ENCODE measurements at places on chromosomes 16 and 17.

GRCh38 chr17:74601944-74602572 lies 10.0 kb upstream of the CD300LD start:
- no peak for DNase-seq

- DNase-seq, result no peak
Measured at GRCh38 chr17:75194879-75195278, 10.6 kb upstream of the NUP85 start.

GRCh38 chr16:54316095-54316889 lies 29.7 kb upstream of the IRX3 start:
- DNase-seq, result no peak

DNA sequence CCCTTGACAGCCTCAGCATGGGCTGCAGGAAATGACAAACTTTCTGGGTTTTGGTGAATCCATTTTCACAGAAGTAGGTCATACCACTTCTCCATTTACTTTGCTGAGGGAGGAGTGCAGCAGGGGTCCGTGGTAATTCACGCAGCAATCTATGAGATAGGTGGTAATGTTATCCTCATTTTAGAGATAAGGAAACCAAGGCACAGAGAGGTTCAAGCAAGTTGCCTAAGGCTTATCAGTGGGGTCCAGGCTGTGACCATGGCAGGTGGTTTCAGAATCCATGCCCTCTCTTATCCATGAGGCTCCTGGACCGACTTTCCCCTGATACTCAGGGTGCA lies 12.6 kb downstream of the TBX4 start:
- no peak for DNase-seq

- DNase-seq, result no peak
Measured at GRCh38 chr17:50517011-50517410, 8.8 kb downstream of the MYCBPAP start.

DNA sequence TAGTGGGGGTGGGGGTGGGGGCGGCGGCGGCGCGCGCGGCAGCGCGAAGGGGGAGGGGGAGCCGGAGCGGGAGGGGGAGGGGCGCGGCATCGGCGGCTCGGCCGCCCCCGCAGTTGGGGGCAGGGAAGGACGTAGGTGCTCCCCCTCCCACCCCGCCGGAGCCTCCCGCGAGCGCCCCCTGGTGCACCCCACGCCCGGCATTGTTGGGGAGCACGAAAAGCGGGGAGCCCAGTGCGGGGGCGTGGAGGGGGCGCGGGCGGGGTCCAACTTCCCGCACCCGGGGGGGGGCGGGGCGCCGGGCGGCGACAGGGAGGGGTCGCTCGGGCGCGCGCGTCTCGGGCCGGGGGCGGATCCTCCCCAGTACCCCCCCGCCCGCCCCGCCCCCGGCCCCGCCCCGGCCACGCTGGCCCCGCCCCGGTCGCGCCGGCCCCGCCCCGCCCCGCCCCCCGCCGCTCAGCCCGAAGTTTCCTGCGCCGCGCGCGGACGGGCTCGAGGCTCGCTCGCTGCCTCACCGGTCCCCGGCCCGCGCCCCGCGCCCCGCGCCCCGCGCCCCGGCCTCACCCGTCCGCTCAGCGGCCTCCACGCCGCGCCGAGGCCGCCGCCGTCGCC lies at the start of gene CACNA1H:
TSS of gene CACNA1H (plus strand) at position 456 of the 609 bp plus-strand sequence. CDS start 632 bp downstream, outside the sequence.
- no peak for DNase-seq

DNA sequence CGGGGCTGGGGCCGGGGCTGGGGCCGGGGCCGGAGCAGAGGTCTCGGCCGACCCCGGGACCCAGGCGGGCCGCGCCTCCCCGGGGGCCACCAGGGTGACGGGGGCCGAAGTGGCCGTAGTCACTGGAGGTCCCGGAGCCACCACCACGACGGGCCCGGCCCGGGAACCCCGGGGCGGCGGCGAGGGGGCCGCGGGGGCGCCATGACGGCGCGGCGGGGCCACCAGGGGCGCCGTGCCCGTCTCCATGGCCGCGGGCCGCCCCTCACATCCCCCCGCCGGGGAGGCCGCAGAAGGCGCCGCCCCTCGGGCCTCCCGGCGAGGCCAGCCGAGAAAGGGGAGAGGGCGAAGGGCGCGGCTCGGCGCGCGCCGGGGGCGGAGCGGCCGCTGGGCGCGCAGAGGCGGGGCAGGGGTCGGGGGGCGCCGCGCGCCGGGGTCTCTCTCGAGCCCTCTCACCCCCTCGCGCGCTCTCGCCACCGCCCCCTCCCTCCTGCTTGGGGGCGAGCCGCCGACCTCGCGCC lies 297 bp downstream of the TBC1D10B start:
- no peak for DNase-seq

DNA sequence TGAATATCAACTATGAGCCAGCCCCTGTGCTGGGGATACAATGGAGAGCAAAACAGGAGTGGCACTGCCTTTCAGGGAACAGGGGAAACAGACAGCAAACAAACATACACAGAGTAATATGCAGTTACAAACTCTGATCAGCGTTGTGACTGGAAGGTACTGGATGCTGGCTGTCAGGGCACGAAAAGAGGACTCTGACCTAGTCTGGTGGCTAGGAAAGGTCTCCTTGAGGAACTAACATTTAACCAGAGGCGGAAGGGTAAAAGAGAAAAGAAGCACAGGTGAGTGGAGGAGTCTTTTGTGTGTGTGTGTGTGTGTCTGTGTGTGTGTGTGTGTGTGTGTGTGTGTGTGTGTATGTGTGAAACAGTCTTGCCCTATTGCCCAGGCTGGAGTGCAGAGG lies 12.4 kb upstream of the B4GALNT2 start:
- DNase-seq, result no peak

GRCh38 chr16:84616515-84616914 lies 1.4 kb downstream of the COTL1 start:
- DNase-seq, result no peak

DNA sequence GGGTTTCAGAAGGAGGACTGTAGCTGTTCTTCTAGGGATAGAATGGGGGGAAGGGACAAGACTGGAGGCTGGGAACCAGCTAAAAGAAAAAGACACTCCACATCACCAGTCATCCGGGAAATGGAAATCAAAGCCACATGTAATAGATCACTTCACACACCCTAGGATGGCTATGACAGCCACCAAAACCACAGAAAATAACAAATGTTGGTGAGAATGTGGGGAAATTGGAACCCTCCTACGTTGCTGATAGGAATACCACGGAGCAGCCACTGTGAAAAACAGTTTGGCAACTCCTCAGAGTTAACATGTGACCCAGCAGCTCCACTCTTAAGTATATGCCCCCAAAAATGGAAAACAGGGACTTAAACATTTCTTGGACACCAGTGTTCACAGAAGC lies 2.3 kb downstream of the TLE7 start:
- DNase-seq, result no peak

DNA sequence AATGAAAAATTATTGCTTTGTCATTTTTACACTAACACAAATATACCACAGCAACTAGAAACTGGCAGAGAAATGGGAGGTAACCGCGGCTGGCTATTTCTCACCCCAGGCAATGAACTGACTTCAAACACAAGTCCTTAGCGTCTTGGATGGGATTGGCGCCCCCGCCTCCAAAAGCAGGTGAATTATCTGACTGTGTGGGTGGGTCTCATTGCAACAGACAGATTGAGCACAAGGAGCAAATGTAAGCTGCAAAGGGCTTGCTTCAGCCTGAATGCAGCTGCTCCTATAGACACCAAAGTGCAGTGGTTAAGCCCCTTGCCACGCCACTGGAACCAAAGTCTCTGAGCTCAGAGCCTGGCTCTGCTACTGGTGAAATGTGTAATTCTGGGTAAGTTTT lies 225.0 kb downstream of the XYLT1 start:
- DNase-seq, result no peak

DNA sequence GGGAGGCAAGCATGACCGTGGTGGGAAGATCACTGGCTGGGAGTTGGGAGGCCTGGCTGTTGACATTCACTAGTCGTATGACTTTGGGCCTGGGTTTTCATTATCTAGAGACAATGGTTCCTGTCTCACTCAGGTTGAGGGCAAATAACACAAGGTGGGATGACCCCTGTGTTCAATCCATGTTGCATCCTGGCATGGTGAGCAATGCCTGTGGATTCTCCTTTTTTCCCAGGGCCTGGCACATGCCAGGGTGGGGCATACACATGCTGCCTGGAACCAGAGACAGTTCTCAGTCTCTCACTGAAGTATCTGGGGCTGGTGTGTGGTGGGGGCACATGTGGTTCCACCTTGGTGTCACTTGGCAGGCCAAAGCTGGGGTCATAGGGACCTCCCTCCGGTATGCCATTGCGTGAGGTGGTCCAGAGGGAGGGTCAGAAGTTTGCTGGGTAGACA lies 5.4 kb downstream of the THRA start:
- no peak for DNase-seq

DNA sequence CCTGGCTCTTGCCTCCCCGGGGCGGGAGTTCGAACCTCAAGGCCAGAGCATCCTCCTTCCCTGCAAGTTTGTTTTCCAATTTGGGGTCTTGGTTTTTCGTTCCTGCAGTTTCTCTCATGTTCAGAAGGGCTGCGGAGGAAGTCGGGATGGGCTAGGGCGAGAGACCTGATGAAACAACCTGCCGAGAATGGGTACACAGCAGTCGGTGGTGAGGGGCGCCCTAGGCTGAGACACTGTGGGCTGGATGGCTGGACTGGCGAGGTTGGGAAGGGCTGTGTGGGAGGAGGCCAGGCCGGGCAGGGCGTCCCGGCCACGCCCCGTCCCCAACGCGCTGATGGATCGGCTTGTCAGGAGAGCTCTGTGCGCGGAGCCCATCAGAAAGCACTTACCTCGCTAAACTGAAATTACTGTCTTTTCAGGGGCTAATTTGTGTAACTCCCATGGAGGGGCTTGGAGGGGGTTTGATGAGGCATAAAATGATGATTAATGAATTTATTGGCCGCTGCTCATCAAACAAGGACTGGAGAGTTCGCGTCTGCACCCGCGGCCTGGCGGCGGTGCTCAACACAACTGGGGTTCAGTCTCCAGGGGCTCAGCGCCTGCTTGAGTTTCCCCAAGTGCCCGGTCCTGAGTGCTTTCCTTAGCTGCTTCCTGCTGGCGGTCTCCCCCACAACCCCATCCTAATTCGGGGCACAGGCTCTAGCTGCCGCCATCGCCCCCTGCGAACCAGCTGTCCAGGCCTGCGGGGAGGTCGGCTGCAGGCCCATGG lies 9.0 kb downstream of the IRX5 start:
- DNase-seq, result no peak

DNA sequence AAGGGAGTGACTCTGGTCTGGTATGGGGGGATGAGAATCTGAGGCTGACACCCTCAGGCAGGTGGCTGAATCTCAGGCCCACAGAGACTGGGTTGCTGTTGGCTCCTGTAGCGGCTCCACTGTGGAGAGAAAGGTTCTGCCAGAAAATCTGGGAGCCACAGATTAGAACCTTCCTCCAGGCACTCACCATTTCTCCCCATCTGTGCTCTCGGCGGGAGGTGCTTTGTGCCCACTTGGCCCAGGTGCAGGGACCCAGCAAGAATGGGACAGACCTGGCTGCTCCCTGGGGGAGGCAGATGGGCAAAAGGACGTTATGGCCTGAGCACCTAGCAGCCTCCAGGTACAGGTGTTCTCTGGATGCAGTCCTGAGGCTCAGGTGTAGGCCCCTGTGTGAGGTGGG lies 20.1 kb downstream of the RAB11FIP3 start:
- DNase-seq, result no peak

DNA sequence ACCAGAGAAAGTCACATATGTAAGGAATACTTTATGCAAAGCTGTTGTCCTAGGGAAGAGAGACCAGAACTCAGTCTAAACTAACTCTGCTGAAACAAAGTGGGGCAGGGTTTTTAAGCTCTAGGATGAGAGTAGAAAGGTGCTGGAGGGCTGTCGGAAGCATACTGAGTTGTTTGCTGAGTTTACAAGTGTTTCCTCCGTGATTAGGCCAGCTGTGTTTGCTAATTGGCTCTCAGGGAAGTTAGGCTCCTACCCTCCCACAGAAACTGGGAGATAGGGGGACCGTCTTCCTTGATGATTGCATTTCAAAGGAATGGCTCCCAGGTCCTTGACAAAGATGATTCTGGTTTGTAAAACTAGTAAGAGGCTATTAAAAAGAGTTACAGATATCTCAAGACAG lies 24.4 kb upstream of the CRYM start:
- DNase-seq, result no peak

- no peak for DNase-seq
Measured at GRCh38 chr16:66003201-66003600, 363.3 kb upstream of the CDH5 start.

DNA sequence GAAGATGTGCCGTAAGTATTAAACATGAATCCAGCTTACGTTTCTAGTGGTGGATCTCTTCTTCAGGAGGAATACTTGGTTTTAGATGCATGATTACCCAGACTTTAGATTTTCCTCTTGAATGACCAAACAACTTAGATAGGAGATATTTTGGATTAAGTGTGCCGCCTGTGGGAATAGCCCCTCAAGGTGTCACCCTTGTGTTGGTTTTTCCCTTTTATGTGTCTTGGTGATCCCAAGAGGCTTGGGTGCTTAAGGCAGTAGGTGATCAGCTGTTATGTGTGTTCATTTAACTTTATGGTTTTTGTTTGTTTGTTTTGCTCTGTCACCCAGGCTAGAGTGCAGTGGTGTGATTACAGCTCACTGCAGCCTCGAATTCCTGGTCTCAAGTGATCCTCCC lies 115.1 kb downstream of the PPM1E start:
- DNase-seq, result no peak

DNA sequence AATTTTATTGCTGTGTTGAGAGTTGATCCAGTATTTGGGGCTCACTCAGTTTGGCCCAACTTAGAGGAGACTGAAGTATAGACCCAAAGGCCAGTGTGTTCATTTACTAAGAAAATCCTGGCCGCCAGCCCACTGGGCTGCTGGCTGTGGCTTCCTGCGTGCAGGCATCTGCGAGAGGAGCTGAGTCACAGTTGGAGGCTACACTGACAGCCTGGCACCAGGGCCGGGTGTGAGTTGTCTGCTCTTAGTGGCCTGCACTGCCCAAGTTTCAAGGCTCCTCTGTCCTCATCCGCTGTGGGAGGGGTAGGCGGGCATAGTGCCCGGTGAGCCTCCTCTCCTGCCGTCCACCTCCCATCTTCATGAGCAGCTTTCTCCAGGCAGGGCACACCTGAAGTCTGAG lies 54.2 kb downstream of the PLD6 start:
- DNase-seq, result peak; percentile 96

All from adrenal gland (tissue), 19 donors.